ENCODE measurements at places on chromosomes 2 and 18. TPM values are rescaled to one million over a fixed set of nuclear protein-coding genes. Genes with fewer than 3 reads are reported as not detected.

- DNase-seq = no peak
Measured at GRCh38 chr2:241989074-241989473, 119.5 kb downstream of the RTP5 start.

- DNase-seq = no peak
Measured at GRCh38 chr18:44508474-44508873, 172.2 kb upstream of the SETBP1 start.

DNA sequence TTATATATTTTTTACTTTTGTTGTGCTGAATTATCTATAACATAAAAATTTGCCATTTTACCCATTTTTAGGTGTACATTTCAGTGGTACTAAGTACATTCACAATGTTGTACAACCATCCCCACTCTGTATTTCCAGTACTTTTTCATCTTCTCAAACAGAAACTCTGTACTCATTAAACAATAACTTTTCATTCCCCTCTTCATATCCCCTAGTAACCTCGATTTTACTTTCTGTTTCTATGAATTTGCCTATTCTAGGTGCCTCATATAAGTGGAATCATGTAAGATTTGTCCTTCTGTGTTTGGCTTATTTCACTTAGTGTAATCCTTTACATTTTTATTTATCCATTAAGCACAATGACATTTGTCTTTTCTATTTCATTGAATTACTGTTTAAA is 51.3 kb downstream of the GTF2A1L start:
- DNase-seq = no peak

DNA sequence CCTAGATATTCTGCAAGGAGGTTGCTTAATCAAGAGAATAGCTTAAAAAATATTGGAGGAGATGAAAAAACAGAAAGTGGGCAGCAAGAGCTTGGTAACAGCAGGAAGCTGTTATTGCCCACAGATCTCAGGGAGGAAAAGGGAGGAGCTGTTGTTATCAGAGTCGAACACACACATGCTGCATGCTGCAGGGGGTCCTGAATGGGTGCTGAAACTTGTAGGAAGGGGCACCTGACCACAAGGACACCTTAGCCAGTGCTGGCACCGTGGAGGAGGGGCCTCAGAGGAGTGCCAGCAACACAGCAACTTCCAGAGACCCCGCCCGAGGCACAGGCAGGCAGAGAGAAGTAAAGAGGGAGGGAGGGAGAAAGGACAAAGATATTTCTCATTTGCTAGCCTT is 332.9 kb downstream of the SOCS6 start:
- no peak for DNase-seq

DNA sequence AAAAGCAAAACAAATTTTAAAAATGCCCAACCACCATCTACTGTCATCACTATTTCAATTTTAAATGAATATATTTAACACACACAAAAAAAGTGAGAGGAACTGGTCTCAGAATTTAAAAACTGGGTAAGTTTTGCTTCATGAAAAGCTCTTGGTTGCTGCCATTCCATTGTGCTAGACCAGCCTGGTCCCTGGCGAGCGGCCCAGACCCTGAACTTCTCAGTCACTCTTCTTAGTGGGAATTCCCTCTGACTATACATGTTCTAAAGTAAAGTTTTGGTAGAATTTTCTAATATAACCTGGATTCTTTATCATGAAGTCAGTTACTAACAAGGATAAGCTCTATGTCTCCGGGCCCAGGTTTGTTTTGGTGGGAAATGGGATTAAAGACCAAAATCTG is 34.8 kb upstream of the TMEM177 start:
- DNase-seq = no peak

DNA sequence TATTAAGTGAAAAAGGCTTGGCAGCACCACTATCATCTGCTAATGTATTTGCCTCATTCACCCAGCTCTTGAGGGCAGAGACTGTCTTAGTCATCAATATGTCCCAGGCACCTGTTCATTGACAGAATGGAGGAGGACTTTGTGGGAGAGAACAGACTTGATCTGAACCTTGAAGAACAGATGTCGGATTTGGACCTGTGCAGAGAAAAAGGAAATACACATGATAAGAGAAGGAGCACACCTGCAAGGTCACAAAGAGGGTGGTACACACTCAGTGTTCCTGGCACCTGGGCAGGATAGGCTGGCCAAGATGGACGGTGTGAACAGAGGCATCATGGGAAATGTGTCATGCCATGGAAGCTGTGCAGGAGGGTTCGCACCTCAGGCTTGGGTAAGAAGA is 7.4 kb upstream of the MGAT4A start:
- no peak for DNase-seq

GRCh38 chr18:2135309-2135708 is 436.0 kb downstream of the METTL4 start:
- DNase-seq = no peak

- DNase-seq = no peak
Measured at GRCh38 chr2:36562240-36562639, 35.7 kb downstream of the FEZ2 start.

- DNase-seq = no peak
Measured at GRCh38 chr2:88693911-88694414, 2.5 kb downstream of the RPIA start.

- DNase-seq = no peak
Measured at GRCh38 chr2:217049422-217049821, 189.6 kb upstream of the TNP1 start.

The FIGN gene
- 4.1 TPM for total RNA-seq

The MRPS5 gene
- 65.1 TPM for total RNA-seq

DNA sequence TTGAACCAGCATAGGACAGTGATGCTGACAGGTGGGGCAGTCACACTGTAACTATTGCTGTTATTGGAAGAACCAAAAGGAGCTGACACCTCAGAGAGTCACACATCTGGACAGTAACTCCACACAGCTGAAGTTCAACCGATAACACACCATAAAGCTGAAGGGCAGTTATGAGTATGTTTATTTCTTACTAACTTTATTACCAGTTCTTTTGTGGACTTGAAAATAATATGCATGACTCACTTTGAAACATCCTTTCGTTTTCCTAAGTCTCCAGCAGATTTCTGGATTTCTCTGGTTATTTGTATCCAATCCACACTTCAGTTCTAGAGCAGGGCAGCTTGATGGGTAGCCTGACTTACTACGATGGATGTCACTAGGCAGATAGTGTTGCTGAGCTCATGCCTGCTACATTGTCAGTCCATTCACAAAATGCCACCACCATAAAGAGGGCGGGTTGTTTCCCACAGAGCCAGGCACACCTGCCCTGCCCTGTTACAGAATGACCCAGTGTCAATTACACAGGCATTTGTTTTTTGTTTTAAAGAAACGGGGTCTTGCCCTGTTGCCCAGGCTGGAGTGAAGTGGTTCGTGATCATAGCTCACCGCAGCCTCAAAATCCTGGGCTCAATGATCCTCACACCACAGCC is 8.4 kb upstream of the AGBL5 start:
- no peak for DNase-seq

GRCh38 chr2:95273566-95274290 is 521 bp upstream of the PROM2 start:
- DNase-seq = no peak

GRCh38 chr2:60045456-60045855 is 508.0 kb downstream of the BCL11A start:
- no peak for DNase-seq

DNA sequence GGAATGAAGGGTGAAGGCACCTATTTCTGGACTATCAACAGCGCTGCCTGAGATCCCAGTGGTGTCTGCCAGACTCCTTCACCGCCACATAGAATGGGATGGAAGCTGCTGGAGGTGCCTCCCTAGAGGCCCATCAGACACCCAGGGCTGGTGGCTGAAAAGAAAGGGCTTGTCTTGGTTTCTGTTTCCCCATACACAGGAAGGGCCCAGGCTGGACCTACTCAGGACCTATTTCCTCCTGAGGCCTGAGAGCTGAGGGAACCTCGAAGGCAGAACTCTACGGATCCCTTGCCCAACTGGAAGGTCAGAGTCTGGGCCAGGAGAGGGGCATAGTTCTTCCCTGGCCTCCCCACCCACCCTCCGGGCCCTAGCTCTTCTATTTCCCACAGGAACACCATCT is 2.9 kb upstream of the CLEC4F start:
- no peak for DNase-seq

DNA sequence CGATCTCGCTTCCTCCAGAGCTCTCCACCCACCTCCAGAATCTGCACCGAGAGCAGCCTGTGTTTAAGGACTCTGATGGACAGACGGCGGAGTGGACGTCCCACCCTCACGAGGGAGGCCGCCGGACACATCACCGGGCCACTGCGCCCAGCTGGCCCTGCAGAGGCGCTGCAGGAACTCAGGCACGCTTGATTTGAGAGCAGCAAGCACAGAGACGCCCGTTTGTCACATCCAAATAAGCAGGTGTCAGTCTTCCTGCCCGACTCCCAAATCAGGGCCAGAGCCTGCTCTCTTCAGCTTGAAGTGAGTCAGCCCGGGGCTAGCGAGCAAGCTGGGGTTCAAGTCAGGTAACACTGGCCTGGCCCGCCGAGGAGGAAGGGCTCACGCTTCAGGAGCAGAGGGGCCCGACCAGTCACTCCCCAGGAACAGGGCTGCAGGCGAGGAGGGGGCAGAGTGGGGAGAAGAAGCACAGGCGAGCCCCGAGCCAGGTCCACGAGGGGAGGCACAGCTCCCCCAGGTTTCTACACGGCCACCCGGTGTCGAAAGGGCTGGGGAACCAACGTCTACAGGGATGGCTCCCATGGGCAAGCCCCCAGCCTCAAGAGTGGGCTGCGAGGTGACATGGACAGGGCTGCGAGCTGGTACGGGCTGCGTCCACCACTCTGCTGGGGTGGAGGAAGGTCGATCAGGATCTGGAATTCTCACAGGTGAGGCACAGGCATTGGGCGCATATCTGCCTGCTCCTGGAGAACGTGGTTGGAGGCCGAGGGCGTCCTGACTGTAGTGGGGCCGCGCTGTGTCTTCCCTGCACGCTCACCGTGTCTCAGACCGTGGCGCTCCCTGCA is 52.5 kb upstream of the CTDP1 start:
- DNase-seq = no peak

DNA sequence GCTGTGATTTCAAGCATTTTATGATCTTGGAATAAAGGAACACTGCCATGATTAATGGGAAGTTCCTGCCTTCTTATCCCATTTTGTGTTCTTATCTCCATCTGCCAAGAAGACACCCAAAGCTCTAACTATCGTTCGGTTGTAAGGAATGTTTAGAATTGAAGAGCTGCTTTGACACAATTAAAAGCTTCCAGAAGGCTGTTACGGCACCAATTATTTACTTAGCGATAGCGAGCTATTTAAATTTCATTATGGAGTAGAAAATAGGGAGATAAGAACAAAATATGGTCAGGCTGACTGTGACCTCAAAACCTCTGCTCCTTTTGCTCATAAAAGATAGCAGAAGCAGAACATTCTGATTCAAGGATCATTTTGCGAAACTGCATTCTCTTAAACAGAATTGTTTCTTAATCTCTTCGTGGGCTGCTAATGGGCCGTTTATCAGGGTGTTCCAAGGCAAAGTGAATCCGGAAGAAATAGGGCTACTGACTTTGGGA is 101.6 kb downstream of the SLC4A3 start:
- DNase-seq = no peak

The MC4R gene
- total RNA-seq = not detected

GRCh38 chr2:235721625-235722024 is 227.8 kb downstream of the AGAP1 start:
- DNase-seq = no peak

DNA sequence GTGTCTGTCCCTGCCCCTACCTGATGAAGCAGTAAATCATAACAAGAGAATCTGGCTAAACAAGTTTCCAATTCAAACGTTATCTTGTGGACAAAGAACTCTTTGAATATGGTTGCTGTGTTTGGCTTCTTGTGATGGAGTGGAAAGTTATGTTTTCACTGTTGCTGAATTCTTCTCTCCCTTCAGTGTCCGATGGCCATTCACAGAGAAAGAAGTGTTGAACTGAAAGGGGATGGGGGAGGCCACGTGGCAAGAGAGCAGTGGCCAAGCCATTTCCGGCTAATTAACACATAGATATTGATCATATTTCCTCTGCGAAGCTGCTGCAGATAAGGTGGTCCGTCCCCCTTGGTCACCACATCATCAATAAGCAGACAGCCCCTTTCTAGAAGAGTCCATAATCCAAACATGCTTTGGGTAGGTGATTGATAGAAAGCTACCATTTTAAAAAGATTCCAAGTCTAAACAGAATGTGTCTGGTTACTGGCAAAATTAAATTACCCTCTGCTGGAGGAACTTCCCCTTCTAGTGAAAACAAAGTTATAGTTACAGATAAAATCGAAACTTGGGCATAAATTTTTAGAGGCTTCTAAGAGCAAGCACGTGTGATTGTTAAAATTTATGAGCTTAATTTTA is 36.9 kb upstream of the FZD7 start:
- no peak for DNase-seq

The IL1F10 gene
- total RNA-seq = not detected

DNA sequence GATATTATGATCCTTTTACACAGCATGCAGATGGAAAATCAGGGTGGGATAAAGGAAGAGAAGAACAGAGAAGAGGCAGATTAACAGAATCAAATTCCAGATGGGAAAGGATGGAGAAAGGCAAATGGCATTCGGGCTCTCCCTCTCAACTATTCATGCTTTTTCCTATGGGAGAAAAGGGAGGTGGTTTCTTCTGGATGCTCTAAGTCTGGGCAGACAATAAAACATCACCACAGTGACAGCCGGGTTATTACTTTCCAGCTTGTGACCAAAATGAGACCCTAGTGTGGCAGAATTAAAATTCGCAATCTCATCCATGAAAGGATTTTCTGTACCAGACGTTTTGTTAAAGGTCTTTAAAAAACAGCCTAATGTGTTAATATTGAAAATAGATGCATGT is 440.7 kb downstream of the RND3 start:
- no peak for DNase-seq

The TUBA4B gene
- total RNA-seq = not detected

All from mucosa of descending colon (tissue), 3 donors.